Renal cortex interstitium (tissue), 15 donors: ENCODE measurements at places on chromosomes 2 and 18.
A peak's percentile ranks its signal among the peaks of the same experiment; 100 is the strongest.

GRCh38 chr2:58447586-58447985, 206.5 kb upstream of the FANCL start:
- DNase-seq: no peak

DNA sequence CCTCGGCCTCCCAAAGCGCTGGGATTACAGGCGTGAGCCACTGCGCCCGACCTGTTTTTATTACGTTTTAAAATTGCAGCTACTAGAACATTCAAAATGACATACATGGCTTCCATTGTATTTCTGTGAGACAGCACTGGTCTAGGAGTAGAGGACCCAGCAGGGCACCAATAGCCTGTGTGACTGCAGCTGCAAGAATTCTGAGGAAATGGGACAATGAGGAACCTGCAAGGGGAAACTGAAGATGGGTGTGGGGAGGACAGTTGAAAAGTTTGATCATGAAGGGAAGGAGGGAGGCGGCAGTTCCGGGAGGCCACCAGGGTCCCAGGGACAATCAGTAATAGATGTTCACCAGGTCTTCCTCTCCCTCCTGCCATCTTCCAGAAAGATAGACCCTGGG, 13.9 kb upstream of the DNPEP start:
- no peak for DNase-seq

DNA sequence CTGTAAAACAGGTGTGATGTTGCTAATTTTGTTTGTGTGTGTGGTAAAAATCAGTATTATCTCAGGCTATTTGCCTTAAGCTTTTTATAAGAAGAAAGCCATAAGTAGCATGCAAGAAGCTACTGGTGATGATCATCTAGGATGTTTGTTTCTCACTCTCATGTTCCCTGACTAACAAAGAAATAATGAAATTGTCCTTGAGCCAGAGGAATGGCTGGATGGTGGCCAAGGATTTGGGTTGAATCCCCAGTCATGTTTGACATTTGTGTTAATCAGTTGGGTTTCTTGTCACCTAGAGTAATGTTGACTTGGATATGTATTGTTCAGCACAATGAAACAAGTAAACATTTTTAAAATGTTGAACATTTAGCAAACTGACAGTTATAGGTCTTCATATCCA, 496.8 kb upstream of the ZEB2 start:
- DNase-seq: no peak

- no peak for DNase-seq
These were observed 187.2 kb upstream of the HS6ST1 start for GRCh38 chr2:128505575-128506526.

DNA sequence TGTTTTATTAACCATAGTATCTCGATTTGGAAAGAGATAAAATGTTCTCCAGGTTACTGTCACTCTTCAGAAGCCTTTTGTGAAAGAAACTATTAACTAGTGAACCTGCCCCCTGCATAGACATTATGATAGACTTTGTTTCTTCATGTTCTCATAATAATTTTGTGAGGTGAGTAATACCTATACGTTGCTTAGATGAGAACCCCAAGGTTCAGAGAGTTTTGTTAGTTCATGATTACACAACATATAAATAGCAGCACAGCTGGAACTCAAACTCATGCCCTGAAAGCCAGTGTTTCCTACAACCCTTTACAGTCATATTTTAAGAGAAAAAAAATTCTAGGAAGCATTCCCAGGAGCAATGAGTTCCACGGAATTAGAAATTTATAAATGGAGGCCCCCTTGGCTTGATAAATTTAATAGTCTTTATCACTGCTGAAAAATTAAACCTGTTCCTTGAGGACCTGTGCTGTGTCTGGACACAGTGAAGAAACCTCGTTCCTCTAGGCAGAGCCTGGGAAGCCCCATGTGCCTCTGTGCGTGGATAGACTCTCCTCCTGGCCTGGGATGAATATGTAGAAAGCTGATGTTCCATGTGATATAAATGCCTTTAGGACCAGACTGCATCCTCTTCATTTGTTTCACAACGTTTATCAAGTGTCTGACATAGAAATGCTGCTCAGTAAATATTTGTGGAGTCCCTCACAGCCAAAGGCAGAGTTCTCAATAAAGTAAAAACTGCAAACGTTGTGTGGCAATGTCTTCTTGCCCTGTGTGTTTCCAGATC, 1257.0 kb upstream of the GYPC start:
- no peak for DNase-seq

- DNase-seq: no peak
These were observed 566 bp downstream of the GATA6 start for GRCh38 chr18:22169889-22170420.

GRCh38 chr2:242075168-242075567, 205.6 kb downstream of the RTP5 start:
- DNase-seq: no peak

DNA sequence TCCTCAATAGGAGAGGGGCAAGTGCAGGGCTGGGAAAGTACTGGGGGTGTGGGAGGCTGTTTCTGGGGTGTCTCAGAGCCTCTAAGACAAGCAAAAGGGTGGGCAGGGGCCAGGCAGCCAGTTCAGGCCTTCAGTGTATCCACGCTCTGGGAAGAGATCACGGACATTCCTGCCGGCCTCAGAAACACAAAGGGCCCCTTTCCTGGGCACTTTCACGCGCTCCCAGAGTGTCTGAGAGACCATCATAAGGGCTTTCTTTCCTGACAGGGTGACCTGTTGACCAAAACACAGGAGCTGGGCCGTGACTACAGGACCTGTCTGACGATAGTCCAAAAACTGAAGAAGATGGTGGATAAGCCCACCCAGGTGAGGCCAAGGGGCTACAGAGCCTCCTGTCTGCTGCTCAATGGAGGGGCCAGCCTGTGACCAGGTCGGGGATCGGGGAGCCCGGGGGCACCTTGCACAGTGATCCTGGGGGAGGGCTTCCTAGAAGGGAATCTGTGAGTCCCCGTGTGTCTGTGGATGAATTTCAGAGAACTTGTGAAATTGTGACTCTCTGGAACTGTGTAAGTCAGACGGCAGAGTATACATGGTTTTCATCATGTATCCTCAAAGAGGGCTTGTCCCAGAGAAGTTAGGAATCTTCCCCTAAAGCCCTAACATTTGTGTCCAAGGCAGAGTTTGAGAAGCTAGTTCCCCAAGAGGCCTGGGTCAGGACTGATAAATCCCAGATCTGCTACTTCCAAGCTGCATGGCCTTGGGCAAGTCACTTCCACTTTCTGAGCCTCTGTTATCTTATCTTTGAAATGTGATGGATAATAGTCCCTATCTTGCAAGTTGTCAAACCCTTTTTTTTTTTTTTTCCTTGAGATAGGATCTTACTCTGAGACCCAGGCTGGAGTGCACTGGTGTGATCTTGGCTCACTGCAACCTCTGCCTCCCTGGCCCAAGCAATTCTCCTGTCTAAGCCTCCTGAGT, 1.8 kb downstream of the GNLY start:
- DNase-seq: no peak

DNA sequence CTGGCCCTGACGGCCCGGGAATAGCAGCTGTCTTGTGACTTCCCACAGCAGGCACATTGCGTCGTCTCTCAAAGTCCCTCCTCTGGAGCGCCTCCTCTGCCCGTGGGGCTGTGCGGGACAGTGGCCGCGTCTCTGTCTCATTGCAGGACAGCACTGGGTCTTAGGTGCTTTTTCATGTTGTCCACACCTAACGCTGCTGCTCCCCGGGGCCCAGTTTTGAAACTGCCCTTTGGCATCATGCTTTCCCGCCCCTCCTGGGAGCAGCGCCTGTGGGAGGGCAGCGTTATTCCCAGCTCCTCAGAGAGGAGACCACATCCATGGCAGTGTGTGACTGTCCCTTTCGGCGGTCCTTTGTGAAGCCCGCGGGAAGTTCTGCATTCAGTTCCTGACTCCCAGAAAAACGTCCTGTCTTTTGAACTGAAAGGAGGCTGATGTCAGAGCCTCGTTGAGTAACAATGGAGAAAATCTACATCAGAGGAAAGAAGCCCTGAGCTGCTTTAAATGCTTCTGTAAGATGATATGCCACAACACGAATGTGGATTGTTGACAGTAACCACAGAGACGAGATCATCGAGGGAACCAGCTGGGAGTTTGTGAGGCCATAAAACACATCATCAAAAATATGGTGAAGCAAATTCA, 226.0 kb downstream of the FAM210A start:
- peak; percentile 48 for DNase-seq

DNA sequence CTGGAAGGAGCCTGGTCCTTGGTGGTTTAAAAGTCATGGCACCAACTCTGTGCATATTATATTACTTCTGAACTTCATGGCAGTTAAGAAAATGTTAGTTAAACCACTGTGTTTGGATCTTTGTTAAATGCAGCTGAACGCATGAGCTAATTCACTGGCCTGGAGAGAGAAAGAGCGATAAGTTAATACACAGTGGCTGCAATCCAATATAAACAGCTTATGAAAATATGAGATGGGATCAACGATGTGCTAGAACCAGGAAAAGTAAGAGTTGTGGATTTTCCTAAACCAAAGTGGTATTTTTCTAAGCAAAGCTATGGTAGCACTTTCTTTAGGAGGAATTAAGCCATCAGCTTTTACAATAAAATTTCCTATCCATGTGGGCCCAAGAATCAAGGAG, 326.7 kb downstream of the MTX2 start:
- no peak for DNase-seq

GRCh38 chr2:46118656-46119371, 178.4 kb upstream of the EPAS1 start:
- DNase-seq: peak; percentile 38

DNA sequence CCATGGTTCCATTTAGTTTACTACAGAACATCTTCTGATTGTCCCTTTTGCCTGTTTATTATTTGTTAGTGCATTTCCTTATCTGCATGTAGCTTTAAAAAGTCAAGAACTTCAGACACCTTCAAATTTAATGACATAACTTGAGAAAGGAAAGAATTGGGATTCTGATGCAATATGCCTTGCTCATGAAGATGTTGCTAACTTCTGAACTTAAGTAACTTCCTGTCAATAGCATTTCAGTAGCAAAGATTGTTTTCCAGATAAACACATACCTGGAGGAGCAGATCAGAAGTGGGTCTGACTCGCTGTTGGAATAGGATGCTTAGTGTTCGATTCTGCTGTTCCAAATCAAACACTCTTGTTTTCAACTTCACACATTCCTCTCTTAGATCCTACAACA, 190.2 kb upstream of the LYPD1 start:
- DNase-seq: no peak

- DNase-seq: no peak
These were observed 351.3 kb upstream of the RAB12 start for GRCh38 chr18:8257851-8258434.

DNA sequence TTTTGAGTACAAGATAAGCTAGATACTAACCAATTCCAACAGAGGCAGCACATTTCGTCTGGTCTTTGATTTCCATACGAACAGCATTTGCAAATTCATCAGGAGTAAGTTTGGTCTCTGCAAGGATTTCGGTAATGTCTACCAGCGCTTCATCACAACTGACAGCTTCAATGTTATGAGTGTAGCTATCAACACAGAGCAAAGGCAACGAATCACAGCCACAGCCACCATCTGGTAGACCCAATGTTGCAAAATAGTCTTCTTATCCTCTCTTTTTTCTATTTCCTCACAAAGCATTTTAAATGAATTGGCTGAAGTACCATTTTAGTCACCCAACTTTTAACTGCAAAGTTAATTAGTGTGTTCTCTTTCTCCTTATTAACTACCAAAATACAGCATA, 68.3 kb downstream of the REV1 start:
- no peak for DNase-seq

DNA sequence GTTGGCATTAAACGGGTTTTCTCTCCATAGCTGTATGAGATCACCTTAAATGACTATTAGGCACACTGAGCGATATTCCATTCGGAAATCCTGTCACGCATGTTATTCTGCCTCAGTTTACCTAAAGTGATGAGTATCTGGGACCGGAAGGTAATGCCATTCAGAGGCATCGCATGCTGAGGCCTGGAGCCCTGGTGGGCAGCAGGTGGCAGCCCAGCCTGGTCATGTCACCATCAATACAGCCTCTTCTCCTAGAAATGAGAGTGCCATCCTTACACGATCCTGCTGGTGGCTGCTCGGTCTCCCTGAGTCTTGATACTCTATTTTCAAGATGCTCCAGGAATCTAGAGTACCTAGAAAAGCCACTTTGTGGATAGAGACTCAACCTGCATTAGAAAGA, 119.8 kb downstream of the EIPR1 start:
- DNase-seq: no peak

DNA sequence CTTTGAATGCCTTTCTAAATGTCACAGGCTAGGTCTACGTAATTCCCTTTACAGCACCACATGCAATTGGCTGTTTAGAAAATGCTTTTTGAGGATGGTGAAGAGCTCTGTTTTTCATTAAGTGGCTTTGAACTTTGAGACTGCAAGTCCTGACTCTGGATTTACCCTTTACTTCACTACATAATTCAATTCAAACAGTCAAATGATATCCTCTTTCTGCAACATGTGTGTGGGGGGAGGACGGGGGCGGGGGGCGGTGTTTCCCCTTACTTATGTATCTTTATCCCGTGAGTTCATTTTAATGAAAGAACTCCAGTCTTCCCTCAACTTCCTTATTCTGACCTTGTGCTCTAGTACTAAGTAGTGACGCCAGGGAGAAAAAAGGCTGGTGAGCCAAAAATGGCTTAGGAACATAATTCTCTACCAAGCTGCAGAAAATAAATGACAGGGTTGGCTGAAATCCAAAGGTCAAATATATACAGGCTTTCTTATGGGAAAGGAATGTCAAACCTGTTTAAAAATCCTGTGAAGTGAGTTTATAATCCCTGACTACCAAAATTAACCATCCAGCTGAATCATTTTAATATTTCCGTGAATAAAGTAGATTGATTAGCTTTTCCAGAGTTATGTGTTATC, 119.6 kb downstream of the SLC8A1 start:
- DNase-seq: peak; percentile 76

DNA sequence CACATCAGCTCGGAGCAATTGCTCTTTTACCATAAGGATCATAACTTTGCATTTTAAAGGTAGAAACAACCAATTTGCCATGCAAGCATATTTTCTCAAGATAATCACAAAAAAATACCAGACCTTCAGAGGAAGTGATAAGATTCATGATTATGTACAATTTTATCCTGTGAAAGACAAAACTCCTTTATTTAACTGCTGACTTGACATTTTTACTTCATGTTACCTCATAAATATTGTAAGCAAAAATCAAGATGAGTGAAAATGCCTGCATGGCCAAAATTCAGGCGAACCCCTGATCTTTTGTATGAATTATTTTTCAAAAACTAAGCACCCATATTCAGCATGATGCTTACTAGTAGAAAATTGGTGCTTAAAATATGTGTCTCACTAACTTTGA, 246.4 kb downstream of the CD226 start:
- no peak for DNase-seq

GRCh38 chr2:222912117-222912516, 51.3 kb downstream of the ACSL3 start:
- no peak for DNase-seq
